ENCODE measurements at places on chromosomes 3 and 15.

DNA sequence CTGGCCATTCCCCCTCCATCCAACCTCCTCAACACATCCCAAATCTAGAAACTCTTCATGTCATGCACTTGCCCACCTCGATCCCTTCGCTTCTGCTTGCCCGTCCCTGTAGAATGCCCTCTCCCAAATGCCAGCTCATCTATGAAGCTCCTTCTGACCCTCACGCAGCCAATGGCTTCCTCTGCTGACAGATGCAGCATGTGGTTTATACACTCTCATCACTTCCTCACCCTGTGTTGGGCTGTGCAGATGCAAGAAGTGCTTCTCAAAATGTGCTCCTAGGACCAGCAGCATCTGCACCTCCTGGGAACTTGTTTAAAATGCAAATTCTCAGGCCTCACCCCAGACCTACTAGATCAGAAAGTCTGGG, 51.7 kb downstream of the SEMA5B start:
- no peak for DNase-seq

- DNase-seq: no peak
Measured at GRCh38 chr3:16496408-16497222, 16.9 kb downstream of the RFTN1 start.

- no peak for DNase-seq
Measured at GRCh38 chr3:152234657-152235375, 33.9 kb upstream of the MBNL1 start.

DNA sequence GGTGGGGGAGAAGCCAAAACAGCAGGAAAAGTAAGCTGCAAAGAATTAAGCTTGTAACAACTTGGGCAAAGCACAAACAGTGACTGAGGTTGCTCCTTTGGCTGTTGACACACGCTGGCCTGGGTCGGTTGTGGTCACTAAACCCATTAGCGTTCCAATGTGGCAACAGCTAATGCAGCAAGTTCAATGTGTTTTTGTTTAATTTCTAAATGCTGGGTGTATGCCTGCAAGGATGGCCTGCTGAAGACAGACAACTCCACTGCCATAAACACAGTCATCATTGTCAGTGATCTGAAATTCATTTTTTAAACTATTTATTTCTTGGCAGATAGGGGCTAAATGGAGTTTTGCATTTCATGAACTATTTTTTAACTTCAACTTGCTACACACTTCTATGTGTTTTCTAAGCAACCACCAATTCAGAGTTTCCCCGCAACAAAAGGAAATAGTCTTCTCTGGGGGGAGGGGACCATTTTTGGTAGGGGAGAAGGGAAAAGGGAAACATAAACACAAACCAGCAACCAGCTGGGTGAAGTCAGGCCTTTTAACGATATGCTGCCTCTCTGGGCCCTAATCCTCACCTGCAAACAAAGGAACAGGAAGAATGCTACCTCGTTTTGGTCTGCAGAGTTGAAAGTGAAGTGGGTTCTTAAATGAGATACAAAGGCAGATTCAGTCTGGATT, 34.8 kb upstream of the WNT5A start:
- DNase-seq: no peak

DNA sequence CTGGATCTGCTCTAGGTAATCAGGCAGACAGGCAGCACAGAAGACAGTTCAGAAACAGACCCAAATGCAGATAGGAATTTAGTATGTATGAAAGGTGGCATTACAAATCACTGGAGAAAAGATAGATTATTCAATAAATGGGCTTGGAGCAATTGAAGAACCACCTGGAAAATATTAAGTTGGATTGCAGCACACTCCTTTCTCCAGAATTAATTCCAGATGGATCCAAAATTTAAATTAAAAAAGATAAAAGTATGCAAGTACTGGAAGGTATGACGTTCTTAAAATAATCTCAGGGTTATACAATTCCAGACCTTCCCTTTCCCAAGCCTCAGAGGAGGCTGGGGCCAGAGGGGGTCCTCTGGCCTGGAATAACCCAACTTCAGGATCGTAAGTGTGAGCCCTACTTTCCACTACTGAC, 32.5 kb downstream of the HRH1 start:
- DNase-seq: no peak

DNA sequence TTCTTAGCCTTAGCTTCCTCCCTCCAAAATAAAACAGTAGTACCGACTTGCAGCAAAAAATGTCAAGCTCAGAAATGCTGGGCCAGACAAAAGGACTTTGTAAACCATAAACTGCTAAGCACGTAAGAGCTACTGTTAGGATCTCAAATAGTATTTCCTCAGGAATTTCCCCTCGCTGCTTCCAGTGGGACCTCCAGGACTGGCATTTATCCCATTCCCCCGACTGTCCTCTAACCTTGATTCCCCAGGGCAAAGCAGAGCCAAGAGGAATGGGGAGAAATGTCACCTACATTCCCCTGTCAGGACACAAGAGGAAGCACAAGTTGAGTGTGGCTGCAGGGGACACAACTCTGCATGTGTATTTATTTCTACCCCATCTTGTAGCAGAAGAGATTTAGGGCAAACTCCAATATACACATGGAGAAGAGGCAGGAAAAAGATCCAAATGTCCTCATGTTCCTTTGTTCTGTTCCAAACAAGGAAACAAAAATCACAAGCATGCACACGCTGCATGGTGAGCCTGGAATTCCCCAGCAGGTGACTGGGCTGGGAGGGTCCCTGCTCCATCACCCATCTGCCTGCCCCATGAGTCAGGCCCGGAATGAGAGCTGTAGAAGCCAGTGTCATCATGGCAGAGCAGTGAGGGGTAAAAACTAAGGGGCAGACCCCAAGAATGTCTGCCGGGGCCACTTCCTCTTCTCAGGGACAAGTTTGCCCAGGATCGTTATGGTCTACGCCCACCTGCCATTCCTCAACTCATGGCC, 4.2 kb downstream of the STOML1 start:
- no peak for DNase-seq

DNA sequence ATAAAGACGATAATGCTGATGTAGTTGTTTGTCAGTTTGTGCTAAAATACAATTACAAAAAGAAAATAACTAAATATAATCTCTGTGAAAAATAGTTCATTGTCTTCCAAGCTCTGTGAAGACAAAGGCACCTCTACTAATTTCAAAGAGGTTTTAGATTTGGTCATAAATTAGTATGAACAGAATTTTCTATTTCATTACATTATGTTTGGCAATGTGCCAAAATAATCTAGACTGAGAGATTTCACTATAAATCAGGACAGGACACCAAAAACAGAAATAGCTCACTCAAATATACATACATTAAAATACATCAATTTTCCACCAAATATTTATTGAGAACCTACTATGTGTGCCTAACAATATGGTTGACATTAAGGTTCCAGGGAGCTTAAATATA, 264.9 kb upstream of the CCDC54 start:
- no peak for DNase-seq

- DNase-seq: no peak
Measured at GRCh38 chr15:57457726-57458125, 81.4 kb downstream of the CGNL1 start.

- DNase-seq: peak; percentile 77
Measured at GRCh38 chr15:60396958-60397771, 621 bp downstream of the ANXA2 start.

Measured in glutamatergic neuron (in vitro differentiated cells).